CD4-positive, alpha-beta T cell treated with Interferon gamma for 1 hour (primary cell): ENCODE measurements at places on chromosomes 2 and 18.

DNA sequence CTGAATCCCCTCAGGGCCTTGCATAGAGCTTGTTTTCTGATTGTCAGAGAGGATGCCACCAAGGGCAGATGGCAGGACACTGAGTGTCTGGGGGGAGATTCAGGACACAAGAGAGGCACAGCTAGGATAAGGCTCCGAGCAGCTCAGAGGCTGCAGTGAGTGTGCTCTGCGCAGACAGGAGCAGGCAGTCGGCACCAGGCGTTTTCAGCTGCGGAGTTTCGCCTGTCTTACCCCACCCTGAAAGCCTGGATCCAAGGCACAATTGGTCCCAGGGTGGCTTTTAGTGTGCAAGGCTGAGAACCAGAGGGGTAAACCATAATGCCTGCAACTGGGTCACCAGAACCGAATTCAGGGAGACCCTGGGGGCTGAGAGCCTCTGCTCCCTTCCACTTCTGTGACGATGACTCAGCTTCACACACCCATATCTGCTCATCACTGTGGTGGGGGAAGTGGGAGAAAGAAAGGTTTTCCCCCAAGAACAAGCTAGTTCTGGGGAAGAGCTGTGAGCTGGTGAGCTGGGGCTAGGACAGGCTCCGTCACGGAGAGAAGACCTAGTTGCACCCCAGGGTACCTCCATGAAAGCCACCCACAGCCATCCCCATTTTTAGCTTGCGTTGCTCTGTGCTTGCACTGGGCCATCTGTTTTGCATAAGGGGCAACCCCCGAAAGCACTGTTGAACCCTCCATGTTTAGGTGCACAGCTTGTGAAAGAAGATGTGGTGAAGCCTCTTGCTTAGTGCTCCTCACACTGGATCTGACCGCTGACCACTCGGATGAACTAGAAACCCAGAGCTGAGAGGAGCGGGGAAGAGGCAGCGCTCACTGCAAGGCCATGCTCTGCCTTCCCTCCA, 173.7 kb downstream of the CELF4 start:
- DNase-seq, result no peak

DNA sequence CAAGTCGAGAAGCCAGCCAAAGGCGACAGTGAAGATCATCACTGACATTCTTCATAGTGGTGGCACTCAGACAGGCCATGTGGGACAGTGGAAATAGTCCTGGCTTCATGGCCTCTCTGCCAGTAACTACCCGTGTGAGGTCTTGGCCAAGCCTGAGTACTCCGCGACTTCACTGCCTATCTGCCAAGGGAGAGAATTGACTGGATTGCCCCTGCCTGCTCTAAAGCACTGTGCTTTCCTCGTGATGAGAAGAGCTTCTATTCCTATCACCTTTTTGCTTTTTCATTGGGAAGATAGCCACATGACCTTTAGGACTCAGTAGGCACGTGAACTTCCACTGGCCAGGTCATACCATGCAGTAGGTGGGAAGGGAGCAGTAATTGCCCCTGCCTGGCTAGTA, 239.3 kb downstream of the HAUS1 start:
- no peak for DNase-seq

- no peak for DNase-seq
These were observed 148.1 kb upstream of the HS6ST1 start for GRCh38 chr2:128466776-128467175.

DNA sequence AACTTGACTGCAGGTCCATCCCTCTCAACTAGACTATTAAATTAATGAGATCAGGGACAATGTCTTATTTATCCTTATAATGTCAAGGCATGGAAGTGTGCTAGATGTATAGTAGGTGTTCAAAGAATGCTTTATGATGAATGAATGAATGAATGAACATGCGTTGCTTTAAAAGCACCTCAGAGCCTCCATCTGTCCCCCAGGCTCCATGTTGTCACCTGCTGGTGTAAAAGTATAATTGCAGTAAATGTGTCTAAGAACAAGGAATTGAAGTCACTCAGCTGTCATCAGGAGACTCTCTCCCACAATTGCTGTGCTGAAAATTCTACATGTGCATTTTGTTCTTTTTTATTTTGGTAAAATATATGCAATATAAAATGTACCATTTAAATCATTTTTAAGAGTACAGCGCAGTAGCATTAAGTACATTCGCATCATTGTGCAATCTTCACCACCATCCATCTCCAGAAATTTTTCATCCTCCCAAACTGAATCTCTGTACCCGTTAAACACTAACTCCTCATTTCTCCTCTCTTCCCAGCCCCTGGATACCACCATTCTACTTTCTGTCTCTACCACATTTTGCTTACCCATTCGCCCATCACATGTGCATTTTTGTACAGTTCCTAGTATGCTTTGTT, 52.6 kb downstream of the GNAL start:
- DNase-seq, result no peak

DNA sequence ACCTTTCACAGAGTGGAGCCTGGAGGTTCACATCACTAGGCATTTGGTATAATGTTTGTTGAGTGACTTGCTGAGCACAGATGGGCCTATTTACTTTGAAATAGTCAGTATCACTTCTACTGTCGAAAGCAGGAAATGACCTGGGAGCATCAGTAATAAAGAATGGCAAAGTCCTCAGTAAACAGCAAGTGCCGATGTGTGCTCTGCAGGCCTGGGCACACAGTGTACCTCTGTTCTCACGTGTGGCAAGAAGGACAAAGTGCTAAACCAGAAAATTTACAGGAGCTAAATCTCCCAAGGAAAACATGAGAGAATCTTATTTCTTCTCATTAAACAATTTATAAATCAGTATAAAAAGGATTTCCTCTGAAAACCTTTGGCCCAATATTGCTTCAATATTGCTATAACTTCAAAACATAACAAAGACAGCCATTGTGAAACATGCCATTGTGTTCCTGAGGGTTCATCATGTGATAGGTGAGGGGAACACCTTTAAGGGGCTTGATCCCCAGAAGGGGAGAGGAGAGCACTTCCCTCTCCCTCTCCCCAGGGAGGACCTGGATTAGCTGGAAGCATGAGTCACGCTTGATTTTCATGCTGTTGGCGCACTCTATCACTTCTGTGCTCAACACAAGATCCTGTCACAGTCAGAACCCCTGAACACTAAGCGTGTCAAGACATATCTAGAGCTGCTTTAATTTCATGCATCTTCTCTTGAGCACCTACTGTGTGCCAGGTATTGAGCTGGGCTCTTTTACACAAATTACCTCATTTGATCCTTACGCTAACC, 131.5 kb upstream of the SMAD2 start:
- DNase-seq, result no peak

DNA sequence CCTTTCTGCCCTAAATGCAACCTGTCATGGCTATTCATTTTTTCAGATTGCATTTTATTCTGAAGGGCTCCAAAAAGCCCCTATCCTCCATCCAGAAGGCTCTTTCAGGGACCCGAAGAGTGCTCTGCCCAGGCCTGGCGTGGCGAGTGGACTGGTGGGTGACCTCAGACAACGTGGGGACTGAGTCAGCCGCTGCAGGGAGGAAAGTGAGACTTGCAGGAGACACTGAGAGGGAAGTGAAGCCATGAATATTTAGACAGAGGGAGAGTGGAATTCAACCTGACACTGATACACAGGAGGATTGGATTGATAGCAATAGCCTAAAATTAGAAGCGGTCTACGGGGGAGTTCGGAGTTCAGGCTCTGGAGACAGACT, 63.6 kb upstream of the SIX2 start:
- no peak for DNase-seq

DNA sequence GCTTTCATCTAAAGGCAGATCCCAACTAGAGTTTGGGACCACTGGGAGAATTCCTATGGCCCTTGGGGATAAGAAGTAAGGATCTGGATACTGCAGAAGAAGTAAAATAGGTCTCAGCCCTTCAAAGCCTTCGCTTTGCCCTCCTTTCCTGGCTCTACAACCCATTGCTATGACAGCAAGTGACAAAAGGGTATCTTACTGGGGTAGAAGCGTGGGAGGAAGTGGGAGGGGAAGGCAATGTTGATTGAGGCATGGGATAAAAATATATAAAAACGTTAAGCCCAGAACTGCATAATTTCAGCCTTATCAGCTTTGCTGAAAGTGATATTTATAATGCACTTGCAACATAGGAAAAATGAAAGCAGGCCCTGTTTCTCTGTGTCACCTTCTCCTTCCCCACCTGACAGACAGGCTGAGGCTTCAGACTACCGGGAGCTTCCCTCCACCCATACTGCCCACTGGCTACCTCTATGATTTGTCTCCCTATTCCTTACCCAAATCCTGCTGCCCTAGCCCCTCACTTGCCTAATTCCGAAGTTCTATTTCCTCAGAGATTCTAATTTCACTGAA, 14.9 kb upstream of the SOS1 start:
- DNase-seq, result no peak

GRCh38 chr2:85180322-85181133, 47.3 kb downstream of the TCF7L1 start:
- DNase-seq, result no peak

GRCh38 chr2:177165721-177166711, 46.6 kb upstream of the HNRNPA3 start:
- DNase-seq, result no peak

DNA sequence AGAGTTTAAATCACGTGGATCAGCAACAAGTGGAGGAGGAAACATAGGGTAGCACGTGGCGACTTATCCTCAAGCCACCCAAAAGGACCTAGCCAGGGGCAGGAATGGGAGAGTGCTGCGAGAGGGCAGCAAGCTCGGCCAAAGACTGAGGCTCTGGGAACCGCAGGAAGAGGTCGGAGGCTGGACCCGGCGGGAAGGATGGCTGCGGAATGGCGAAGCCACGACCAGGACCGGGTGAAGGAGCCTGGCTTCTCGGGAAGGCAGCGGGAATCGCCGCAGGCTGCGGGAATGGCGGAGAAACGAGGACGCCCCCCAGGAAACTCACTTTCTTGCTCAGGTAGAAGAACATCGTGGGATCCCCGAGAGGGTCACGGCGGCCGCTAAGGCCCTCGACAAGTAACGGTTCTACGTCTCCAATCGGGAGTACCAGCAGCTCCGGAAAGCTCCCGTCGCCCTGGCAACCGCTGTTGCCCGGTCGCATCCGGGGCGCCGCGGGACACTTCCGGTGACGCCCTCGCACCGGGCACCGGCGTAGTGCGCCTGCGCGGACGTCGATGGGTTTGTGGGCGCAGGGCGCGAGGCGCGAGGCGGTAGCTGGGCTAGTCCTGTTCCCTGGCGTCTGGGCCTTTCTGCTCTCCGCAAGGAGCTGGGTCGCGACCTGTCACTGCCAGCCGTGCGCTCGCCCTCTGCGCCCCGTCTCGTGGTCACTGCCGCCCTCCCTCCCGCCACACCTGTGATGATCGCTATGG, at the start of gene WDR35:
TSS of gene WDR35 (minus strand) at position 439 of the 749 bp plus-strand sequence. CDS start at position 349, 90 bp downstream.
- DNase-seq, result peak; percentile 90

GRCh38 chr2:164449706-164450105, 171.6 kb downstream of the GRB14 start:
- no peak for DNase-seq

GRCh38 chr18:54734059-54734458, 94.2 kb upstream of the RAB27B start:
- DNase-seq, result no peak

- DNase-seq, result no peak
These were observed 292.4 kb downstream of the SS18 start for GRCh38 chr18:25798046-25798445.

GRCh38 chr2:634636-635388, 42.4 kb downstream of the TMEM18 start:
- no peak for DNase-seq

GRCh38 chr2:47516360-47517104, 113.6 kb downstream of the MSH2 start:
- no peak for DNase-seq

- no peak for DNase-seq
These were observed 197.7 kb upstream of the RAB12 start for GRCh38 chr18:8411492-8411891.

GRCh38 chr2:86785456-86785855, 5.3 kb downstream of the CD8A start:
- peak; percentile 71 for DNase-seq

DNA sequence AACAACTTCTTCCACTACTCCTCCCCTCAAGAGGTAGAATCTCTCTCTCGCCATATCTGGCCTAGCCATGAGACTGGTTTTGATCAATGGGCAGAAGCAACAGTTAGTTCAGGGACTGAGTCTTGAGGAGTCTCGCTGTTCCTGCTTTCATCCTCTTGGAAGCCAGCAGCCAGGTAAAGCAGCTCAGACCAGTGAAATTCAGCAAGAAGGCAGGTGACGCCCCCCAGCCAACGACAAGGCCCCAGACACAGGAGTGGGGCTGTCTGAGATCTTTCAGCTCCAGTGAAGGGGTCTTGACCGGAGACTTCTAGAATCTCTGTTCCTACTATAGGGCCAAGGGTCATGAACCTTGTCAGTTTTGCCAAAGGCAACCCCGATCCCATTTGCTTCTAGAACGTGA, 39.7 kb upstream of the ACAA2 start:
- no peak for DNase-seq

- DNase-seq, result no peak
These were observed 60.7 kb downstream of the RAB27B start for GRCh38 chr18:54888933-54889332.

DNA sequence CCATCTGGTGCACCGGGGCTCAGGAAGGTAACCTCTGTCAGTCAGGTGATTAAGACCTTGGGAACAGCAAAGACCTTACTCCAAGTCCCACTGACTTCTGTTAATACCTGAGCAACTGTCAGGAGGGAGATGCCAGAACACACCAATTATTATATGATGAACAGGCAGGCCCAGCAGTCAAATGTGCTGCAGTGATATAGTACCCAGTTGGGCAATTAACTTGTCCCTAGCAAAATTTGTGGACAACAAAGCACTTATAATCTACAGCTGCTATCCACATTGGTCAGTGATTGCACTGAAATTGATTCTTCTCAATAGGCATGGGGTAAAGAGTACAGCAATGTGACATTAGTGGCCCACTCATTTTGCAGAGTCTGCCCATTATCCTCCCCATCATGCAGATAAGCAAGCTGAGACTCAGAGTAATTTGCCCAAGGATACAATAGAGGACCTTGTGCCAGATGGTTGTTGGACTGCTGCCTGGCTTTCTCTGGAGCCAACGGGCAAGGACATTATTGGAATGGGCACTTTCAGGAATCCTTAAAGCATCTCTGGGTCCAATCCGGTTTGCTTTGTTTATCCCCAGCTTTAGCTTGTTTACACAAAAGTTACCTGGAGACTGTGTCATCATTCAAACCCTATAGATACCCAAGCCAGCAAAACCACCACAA, 147.6 kb downstream of the CCBE1 start:
- DNase-seq, result no peak

DNA sequence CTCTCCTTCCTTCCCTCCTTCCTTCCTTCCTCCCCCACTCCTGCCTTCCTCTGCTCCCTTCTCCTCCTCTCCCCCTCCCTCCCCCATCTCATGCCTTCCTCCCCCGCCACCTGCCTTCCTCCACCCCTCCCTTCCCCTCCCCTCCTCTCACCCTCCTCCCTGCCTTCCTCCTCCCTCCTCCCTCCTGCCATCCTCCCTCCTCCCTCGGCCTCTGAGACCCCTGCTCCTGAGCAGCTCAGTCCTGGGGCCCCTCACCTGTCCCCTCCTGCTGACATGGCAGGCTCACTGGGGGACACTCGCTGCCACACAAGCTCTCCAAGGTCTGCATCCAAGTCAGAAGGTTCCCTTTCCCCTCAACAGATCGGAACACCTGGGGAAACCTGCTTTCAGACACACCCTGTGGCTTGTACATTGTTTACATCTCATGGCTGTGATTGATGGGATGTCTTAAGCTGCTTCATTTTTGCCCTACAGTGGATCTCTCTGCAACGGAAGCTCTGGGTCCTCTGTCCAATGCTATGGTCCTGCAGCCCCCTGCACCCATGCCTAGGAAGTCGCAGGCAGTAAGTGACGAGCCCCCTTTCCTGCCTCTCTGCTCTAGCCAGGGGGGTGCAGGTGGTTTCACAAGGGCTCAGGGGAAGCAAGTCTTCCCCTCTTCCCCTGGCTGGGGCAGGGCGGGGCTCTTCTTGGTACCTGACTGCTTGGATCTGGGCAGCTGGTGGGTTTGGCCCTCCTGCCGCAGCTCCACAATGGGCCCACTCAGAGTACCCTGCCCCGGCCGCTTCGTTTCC, 22.9 kb downstream of the ITGB1BP1 start:
- DNase-seq, result no peak
